ENCODE measurements at places on chromosomes 3 and 15.

DNA sequence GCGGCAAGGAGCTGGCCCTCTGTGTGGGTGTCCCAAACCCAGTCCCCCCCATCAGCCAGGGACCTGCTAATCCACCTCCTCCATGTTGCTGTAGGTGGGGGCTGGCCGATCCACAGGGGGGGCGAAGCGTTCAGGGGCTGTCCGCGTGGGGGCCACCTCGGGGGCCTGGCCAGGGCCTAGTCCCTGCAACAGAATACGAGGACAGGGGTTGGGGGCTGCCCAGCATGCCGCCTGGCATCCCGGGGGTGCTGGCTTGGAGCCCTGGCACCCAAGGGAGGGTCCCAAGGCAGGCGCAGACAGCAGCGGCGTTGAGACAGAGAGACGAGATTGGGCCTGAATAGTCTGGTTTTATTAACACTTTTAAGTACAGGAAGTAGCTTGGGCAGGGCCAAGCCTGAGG, 3.8 kb upstream of the QARS1 start:
- no peak for DNase-seq

GRCh38 chr15:58517682-58518525, 86.1 kb downstream of the LIPC start:
- DNase-seq: no peak

- DNase-seq: no peak
Observed at GRCh38 chr3:4887177-4887576, 92.1 kb upstream of the BHLHE40 start.

- DNase-seq: no peak
Observed at GRCh38 chr3:101096444-101096843, 103.2 kb upstream of the ABI3BP start.

DNA sequence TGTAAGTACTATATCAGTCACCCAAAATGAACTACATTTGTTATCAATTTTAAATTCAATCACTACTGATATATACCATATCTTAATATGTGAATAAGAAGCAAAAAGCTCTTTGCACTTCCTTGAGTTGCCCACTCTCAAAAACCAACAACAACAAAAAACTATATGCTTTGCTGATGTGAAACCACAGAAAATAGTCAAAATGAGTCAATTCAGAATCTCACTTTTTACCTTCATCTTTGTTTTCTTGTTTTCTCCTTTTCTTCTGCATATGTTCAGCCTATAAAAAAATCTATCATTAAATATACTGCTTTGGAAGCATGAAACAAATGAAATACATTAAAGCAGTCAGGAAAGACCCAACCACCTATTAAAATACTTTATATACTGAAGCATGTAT, 80.7 kb downstream of the UBR1 start:
- no peak for DNase-seq

GRCh38 chr3:181554233-181554765, 157.4 kb upstream of the SOX2 start:
- DNase-seq: no peak

DNA sequence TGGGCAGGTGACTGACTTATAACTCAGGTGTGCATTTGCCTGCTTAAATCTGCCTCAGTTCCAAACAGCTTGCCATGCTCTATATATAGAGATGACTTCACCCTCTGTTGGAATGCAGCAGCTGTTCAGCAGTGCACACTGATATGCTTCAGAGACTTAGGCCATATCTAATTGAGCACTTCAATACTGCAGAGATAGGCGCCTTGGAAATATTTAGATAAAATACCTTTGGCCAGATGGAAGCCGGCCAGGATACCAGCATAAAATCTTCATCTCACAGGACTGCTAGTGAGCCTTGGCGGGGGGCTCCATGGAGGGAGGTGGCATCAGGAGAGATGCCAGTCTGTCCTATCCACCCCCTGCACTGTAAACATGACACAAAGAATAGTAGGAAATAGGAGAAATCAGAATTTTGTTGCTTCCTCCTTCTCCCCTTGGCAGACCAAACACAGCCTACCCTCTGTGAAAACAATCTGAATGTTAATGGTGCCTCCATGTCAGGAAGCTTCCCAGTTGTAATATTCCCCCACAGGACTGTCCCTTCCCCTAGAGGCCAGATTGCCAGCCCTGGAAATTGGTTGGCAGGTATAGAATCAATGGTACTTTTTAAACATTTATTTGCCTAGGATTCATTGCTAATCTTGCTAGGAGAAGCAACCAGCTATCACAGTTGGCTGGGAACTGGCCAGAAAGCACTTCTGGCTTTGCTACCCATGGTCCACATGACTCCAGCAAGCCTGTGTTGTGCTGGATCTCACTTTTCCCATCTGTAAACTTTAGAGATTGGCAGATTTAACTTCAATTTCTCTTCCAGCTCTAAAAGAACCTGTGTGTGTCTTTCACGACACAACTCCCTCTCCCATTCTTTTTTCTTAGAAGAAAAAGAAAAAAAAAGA, 215.5 kb upstream of the KCNMB2 start:
- DNase-seq: no peak

DNA sequence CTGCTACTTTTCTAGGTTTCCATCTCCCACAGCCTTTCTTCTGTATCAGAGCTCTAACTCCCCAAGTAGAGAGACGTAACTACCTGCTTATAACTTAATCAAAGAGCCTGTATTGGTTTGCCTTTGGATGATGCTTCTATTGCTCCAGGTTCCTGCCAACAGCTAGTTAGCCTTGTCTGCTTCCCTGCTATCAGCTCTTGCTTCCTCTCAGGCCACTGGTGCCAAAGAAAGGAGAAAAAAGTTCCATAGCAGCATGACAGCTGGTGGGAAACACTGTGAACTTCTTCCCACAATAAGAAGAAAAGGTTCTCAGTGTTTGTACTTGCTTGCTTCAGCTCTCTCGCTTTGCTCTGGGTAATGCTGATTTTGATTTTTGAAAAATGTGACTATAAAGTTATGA, 206.6 kb downstream of the GBE1 start:
- DNase-seq: no peak

DNA sequence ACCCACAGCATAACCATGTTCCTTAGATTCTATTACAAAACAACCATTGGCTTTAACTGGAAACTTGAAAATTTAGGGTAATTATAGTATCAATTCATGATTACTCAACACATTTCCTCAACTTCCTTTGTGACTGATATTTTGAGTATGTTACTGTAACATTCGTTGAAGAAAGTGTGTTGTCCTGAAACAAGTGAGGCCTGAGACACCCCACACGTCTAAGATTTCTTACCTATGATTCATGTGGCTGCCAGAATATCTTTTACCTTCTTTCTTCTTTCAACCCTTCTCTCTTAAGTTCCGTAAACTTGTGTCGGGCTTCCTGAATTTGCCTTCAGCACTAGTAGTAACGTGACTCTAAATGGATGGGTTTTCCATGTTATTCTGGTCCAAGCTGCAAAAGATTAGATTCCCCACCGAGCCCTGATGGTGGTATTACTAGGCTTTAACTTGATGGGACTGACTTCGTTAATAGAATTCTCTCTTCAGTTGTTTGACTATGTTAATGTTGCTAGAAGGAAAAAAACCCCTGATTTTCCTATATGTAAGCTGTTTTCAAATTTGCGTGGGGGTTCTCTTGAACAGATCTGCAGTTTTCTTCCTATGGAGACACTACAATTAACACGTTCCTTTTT, 296.0 kb upstream of the ICE2 start:
- DNase-seq: no peak

GRCh38 chr15:93294896-93295295, 205.9 kb upstream of the RGMA start:
- no peak for DNase-seq

- DNase-seq: no peak
Observed at GRCh38 chr15:67124111-67124510, 58.7 kb downstream of the SMAD3 start.

GRCh38 chr3:141346007-141346406, 22.3 kb upstream of the ZBTB38 start:
- no peak for DNase-seq

DNA sequence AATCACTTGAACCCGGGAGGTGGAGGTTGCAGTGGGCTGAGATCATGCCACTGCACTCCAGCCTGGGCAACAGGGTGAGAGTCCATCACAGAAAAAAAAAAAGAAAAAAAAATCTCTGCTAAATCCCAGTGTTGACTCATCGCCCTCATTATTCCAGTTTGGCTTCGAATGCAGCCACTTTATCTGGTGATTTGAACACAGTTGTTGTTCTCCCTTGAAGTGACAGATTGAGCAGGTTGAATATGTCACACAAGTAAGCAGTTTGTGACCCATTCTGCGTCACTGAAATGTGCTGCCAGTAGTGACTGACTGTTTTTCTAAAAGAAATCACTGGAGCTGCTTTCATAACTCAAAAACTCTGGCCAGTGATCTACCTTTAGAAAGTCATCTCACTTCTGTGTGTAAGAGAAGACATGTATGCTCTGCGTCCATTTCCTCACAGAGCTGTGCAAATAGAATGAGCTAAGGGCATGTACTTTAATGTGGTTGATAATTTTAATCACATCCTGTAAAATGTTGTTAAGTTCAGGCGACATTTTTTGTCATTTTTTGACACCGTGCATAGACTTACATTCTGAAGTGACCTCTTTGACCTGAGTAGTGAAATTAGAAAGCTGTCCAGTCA, 12.5 kb downstream of the DOCK3 start:
- no peak for DNase-seq

- no peak for DNase-seq
Observed at GRCh38 chr3:124814620-124815421, 72.3 kb downstream of the ITGB5 start.

GRCh38 chr15:90550919-90551318, 21.2 kb downstream of the CRTC3 start:
- no peak for DNase-seq

GRCh38 chr3:66353530-66353929, 132.7 kb downstream of the SLC25A26 start:
- DNase-seq: no peak

- DNase-seq: no peak
Observed at GRCh38 chr3:16382845-16383244, 117.8 kb downstream of the OXNAD1 start.

DNA sequence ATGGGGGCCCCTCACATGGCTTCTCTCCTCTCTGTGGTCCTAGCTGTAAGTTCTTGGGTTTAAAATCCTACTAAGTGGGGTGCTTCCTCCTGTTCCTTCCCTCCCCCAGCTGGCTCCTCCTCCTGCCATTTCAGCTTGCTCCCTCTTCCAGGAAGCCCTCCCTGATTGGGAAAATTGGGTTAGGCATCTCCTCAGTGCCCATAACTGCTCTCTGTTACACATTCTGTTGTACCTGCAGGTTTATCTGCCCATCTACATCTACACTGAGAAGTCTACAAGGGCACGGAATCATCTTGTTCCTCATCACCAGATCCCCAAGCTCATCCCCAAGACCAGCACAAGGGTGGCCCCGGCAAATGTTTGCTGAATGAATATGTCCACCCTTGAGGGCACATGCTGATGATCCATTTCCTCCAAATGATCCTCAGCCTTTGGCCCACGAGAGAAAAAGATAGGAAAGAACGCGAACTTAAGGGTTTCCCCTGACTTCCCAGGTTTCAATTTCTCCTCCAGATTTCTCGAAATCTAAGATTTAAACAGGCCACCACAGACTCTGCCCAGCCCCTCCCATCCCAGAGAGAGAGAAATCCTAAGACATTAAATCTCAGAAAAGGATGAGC, 3.9 kb downstream of the SEMA7A start:
- DNase-seq: no peak

DNA sequence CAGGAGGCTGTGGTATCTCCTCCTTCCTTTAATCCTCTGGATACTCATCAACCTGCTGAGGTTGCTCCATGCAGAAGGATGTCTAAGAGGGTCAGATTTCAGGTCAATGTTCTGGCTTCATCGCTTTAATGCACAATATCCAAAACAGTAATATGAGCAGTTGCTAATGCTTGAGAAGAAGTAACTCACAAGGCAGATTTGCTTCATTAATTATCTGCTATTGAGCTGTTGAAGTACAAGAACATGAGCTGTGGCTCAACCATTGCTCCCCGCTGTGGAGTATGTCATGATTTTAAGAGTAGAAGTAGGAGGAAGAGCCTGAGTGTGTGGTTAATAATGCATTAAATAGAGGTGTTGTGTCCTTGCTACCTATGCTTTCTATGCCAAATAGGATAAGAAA, 1412.9 kb upstream of the ALCAM start:
- no peak for DNase-seq

GRCh38 chr15:77984446-77984861, 93.1 kb downstream of the TBC1D2B start:
- DNase-seq: no peak

- DNase-seq: no peak
Observed at GRCh38 chr3:134291319-134292254, 40.9 kb upstream of the RYK start.

- no peak for DNase-seq
Observed at GRCh38 chr15:48875241-48875960, 2.5 kb upstream of the EID1 start.

DNA sequence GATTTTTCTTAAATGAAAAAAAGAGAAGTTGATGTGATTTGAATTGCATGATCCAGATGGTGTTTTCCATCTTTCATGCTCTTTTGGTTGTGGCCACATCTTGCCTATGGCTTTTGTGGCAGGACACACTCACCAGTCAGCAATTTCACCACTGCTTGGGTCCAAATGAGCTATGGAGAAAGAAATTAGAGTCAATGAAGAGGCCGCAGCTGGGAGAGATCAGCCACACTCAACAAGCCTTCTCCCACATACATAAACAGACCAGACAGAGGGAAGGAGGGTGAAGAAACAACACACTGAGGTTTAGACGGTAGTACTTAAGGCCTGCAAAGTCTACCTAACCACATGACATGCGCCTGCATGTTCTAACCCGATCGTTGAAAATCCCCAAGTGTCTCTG, 110.7 kb upstream of the CDIN1 start:
- DNase-seq: no peak

GRCh38 chr3:160374925-160375324, 24.1 kb downstream of the IFT80 start:
- DNase-seq: no peak

DNA sequence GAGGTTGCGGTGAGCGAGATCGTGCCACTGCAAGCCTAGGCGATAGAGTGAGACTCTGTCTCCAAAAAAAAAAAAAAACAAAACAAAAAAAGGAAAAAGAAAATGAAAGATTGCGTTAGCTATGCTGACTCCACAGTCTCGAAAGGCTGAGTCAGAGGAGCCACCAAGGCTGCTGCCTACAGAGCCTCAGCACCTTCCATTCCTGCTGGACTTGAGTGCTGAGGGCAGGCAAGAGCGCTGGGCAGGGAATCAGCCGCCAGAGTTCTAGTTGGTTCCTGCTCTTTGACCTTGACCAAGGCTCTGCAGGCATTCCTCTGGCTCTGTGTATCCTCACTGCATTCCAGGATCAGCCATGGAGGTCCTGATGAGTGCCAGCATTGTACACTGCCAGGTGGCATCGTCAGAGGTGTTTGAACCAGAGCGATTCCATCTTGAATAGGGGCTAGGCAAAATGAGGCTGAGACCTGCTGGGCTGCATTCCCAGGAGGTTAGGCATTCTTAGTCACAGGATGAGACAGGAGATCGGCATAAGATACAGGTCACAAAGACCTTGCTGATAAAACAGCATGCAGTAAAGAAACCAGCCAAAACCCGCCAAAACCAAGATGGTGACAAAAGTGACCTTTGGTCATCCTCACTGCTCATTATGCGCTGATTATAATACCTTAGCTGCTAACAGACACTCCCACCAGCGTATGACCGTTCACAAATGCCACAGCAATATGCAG, 5.9 kb downstream of the MESP2 start:
- DNase-seq: no peak

GRCh38 chr3:124415446-124415960, 314.7 kb upstream of the UMPS start:
- DNase-seq: no peak

- no peak for DNase-seq
Observed at GRCh38 chr3:430186-430585, 233.6 kb downstream of the CHL1 start.

Data from activated CD4-positive, alpha-beta T cell treated with anti-CD3 and anti-CD28 coated beads for 1 hour (primary cell).